ENCODE measurements at places on chromosomes 4 and X.

DNA sequence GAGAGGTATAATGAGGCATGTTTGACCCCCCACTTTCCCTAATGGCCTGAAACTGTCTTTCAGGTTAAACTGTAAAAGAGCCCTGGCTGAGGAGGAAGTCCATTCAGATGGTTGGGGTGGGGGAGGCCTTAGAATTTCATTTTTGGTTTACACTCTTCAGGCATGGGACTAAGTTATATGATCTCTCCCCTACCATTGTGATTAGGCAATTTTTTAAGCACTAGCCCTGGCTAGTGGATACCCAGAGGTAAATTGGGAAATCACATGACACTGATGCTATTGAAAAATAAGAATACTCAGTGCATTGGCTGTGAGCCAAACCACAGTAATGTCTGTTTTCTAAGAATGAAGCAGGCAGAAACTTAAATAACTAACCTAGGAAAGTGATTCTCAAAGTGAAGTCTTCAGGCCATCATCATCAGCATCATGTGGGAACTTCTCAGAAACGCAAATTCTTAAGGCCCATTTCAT lies 149.7 kb downstream of the RRAGB start:
- peak; percentile 52 for DNase-seq

GRCh38 chr4:187965726-187966125 lies 29.8 kb upstream of the ZFP42 start:
- DNase-seq = no peak

GRCh38 chr4:81472281-81473182 lies 825 bp upstream of the RASGEF1B start:
- DNase-seq = peak; percentile 49

DNA sequence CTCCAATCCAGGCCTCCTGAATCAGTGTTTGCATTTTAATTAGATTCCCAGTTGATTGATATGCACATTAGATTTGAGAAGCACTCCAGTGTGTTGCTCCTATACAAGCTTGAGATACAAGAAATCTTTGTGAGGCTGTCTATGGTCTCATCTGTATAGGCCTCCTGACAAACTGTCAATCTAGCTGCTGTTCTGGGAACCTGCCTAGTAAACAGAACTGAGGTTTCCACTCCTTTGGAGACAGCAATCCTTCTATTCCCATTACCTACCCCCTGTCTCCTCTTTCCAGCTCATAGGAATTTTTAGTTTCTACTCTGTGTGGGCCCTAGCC lies 306.1 kb upstream of the EMCN start:
- DNase-seq = no peak

GRCh38 chrX:1564750-1565683 lies 26.4 kb upstream of the AKAP17A start:
- no peak for DNase-seq

DNA sequence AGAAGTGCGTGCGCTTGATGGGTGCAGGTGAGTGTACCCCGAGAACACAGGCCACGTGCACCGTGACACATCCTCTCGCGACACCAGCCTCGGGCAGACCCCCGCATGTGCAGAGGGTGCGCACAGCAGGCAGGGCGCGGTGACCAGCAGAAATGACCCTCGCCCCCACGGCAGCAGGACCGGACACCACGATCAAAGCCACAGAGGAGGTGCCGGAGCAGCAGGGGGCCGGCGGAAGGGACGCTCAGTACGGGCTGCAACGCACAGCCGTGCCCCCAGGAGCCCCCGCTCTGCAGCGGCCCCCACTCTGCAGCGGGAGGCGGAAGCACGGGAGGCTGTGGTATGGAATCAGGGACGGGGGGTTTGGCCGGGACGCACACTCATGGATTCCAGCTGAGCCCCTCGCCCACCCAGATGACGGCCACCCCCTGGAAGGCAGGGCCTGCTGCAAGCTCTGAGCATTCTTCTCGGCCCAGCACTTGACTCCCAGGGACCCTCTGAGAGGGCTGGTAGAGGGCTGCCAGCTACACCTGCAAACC lies 17.1 kb downstream of the PPP2R3B start:
- DNase-seq = no peak

Data from MCF 10A (cell line).